ENCODE measurements at places on chromosomes 5 and 9.

GRCh38 chr9:123107639-123108285 is 74.3 kb downstream of the GPR21 start:
- no peak for DNase-seq

- no peak for DNase-seq
Measured at GRCh38 chr9:113409481-113409880, 994 bp downstream of the POLE3 start.

GRCh38 chr5:179980767-179981166 is 73.1 kb upstream of the TBC1D9B start:
- DNase-seq, result no peak

DNA sequence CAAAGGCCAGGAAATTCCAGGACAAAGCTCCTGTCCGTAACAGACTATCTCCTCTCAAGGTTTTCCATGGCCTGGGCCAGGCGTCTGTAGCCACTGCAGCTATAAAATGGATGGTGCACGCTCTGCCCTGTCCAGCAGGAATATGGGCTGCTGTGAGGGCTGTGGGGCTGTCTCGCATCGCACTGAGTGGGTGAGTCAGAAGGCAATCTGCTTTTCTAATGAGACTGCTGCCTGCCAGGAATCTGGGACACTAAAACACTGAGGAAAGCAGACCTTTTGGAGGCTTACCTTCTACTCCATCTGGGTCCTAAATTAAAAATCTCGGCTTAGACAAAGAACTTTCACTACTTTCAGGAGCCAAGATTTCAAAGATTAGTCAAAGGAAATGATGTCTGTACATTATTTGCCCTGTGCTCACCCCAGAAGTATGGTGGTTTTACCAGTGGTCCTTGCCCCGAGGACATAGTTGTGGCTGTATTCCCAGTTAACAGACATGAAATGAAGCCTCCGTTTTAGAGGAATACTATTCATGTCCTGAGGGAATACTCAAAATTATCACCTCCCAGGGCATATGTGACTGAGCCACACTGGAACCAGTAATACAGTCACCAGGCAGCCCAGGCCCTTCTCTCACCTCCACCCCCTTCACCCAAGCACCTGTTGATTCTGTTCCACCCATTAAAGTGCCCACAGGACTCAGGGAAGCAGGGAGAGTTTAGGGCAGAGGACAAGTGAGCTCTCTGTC is 56.4 kb downstream of the PFDN1 start:
- DNase-seq, result peak; percentile 84

DNA sequence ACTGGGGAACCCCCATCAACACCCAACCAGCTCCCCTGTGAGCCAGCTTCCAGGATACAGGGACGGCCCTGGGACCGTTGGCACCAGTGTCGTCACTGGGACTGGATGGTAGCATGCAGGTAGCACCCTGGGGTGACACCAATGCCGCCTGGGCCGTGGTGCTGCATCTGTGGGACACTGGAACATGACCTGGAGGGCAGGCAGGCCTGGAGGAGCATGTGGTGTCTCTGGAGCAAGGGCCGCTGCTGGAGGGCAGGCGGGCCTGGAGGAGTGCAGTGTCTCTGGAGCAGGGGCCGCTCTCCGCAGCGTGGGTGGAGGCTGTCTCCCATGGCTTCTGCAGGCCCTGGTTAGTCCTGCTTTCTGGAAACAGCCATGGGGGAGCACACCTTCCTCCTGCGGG is 13.1 kb downstream of the LPCAT1 start:
- DNase-seq, result no peak

- no peak for DNase-seq
Measured at GRCh38 chr5:142872217-142872616, 102.0 kb downstream of the ARHGAP26 start.

All from A172 (cell line).